Skeletal muscle cell (primary cell): ENCODE measurements at places on chromosomes 13 and 19.

DNA sequence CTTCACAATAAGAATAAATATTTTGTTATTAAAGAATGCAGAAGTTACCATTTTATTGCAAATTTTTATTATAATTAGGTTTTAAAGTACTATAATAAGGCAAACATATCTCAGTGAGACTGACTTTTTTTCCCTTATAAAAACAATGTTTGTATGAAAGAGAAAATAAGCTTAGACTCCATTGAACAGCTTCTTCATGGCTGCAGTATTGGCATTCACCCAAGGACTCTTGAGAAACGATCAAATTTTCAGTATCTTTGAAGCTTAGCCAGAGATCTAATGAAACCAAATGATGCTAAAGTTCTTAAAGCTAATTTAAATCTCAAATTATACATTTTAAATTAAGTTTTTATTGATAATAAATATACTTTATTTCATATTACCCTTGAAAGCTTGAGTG lies 128.3 kb downstream of the GGACT start:
- no peak for DNase-seq

- DNase-seq: peak; percentile 20
Observed at GRCh38 chr19:40147693-40148347, 43.4 kb upstream of the MAP3K10 start.

DNA sequence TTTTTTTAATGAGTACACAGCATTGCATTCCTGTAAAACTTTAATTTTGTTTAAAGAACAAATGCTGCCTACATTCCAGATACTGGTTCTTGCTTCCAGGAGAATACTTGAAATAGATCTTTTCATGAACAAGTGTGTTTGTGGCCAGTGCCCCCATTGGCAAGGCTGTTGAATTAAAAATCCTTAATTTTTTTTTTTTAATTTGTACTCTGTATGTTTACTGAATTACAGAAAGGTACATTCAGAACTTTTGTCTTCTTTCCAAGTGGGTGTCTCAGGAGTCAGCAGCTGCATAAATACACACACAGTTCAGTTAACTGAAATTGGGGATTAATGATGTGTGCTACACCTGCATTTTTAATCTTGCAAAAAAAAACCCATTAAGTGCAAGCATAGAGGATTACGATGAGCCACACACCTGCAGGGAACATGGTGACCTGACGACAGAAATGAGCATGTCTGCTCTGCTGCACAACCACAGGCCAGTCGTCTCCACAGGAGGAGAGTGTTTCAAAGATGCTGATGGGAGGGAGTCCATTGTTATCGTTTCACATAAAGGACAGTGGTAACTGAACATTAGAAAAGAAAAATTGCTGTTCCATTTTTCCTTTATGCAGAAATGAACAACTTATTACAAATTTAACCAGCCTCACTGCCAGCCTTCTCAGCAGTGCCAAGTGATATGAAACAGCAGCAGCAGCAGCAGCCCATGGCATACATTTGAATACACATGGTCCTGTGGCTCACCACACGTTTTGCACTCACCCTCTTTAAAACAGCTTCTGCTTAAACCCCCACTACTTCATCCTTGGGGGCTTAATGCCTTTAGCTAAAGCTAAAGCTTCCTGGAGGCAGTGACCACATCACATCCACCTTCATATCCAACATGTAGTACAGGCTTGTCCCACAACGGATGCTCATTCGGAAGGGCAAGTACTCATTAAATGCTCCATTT lies 72.3 kb upstream of the RFC3 start:
- DNase-seq: no peak

DNA sequence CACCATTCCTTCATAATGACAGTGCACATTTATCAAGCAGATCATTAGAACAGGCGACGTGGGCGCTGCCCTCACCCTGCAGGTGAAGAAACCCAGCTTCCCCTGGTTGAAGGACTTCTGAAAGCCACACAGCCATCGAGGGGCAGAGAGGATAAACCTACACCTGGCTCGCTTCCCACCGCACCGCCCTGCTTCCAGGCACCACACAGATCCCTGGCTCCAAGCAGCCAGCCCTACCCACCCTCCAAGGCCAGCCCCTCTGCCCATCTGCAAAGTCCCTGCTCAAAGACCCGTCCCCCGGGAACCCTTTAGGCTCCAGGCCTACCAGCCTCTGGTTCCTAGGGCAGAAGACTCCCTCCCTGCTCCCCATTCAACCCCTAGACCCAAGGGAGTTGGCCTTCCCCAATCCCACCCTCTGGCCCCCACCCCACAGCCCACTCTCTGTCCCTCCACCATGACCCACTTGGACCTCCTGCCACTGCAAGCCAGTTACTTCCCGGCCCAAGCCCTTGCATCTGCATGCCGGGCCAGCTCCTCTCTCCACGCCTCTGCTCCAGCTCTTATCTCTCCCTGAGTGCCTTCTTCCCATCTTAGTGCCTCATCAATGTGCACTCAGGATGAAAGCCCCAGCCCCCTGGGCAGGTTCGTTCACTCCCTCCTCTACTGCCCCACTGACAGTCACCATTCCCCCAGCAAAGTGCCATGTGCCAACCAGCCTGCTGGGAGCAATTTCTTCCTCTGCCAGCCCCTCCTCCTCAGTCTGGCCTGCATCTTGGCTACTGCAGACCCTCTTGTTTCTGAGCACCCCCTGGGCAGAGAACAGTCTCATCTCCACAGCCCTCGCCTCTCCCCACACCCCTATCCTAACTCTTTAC lies 28.0 kb downstream of the PEPD start:
- DNase-seq: no peak
